ENCODE measurements at places on chromosomes 6 and 20. TPM values are rescaled to one million over a fixed set of nuclear protein-coding genes. Genes with fewer than 3 reads are reported as not detected.

The WFDC12 gene
- total RNA-seq, result not detected

GRCh38 chr20:46179862-46180261, 61.7 kb downstream of the CD40 start:
- no peak for DNase-seq

- DNase-seq, result peak; percentile 97
These were observed 70.9 kb downstream of the HFE start for GRCh38 chr6:26158076-26158580.

DNA sequence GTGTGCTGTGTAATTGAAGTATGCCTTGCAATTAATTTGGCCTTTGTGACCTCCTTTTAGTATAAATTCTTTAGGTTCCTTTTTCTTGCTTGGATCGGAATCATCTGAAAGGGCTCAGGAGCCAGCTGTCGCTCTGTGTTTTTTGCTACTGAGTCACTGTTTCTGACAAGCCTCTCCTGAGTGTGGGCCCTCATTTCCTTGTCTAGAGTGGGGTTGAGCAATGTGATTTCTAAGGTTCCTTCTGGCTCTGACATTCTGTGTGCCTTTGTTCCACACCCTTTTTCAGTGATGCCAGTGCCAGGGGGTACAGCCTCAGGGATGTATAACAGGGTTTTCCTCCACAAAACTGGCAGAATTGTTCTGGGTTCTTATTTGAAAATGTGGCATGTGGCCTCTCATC, 26.5 kb downstream of the DAAM2 start:
- no peak for DNase-seq

DNA sequence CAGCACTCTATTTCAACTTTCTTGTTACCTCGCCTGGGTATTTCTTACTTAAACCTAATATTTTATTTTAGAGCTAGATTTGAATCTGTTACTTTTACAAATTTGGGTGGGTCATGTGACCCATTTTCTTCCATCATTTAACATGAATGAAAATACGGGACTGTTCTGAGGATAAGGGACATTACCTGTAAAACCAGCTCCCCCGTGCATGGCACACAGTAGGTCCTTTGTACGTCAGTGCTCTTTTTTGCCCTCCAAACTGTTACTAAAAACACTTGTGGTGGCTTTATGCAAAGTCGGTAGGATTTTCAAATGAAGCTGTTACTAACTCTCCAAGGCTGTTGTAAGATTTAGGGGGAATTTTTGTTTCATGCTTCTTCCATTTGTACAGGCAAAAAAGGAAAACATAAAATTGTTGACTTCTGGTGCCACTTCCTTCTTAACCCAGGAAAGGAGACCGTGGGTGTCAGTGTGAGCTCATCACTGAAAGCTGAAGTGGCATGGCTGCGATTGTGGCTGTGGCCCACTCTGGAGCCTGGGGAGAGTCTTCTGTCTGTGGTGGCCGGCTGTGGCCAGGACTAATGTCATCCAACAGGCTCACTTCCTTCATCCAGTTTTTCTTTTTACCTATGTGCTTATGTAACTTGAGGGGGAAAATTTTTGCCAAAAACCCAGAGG, 40.2 kb upstream of the PXDC1 start:
- DNase-seq, result no peak

- no peak for DNase-seq
These were observed 172.7 kb upstream of the MARCKS start for GRCh38 chr6:113684382-113684901.
